Posterior cingulate gyrus (tissue), 11 donors: ENCODE measurements at places on chromosomes 3 and 15.

DNA sequence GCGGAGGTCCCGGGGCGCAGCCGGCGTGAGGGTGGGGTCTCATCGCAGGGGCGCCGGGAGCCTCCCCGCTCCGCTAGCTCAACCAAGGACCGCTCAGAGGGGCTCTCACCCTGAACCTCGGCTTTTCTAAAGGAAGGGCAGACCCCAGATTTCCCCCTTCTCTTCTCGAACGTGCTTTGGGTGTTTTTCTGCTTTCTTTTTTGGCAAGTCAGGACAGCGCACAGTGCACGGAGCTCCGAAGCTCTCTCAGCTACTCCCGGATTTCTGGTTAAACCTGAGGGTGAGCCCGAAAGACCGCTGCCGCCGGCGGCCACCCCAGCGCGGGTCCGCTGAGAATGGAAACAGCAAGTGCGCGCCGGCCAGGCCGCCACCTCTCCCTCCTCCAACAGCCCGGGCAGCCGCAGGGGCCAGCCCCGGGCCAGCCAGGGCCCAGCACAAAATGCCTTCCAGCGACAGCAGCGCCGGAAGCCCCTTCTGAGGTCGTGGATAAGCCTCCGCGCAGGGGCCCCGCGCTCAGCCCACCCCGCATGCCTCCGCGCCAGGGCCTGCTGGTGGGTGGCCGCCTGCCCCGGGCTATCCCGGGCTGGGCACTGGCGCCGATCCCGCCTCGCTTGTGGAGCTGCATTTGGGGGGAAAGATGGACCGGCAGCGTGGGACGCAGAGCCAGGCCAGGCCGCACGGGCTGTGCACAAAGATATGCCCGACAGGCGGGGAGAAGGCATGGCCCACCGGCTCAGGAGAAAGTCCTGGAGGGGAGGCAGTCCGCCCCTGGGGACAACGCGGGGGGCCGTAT lies 8.2 kb upstream of the OCA2 start:
- DNase-seq, result no peak

GRCh38 chr15:78671626-78672211 lies 30.7 kb upstream of the CHRNB4 start:
- no peak for DNase-seq

DNA sequence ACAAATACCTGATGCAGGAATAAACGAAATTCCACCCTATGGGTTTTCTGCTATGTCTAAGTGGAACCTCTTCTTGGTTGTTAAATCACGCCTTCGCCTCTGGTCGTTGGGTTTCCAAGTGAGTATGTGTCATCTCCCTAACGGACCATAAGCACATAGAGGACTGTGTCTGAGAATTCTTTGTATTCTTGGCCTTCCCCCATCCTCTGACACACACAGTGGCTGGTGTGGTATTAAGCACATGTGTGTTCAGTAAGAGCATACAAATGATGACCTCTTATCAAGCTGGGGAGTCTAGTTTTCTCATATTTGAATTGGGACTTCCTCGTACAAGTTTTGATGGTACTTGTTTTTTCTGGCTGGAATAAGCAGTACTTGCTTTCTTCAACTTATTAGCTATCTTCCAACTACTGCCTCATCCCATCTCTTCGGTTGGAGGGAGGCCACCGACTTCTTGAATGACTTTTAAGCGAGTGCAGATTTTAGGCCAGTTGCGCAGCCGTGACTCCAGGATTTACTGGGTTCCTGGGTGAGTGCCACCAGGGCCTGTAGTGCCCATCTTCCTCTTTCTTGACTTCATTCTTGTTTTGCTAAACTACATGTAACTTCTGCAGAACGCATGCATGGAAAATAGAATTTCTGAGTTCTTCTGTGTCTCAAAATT lies 240.2 kb downstream of the ADAMTS17 start:
- DNase-seq, result peak; percentile 6

DNA sequence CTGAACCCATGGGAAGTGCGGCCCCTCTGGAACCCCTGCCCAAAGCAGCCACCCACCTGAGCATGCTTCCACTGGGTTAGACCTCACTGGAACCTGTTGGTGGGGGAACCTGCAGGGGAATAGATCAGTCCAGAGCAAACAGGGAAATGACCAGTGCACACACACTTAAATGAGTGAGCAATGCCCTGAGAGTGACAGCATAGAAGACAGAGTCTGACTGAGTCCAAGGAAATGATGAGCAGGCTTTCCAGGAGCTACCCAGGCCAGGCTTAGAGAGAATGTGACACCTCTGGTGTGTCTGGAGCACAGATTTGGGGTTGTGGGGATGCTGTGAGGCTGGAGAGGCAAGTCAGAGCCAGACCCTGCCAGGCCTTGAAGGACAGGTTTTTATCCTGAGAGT lies 28.5 kb downstream of the PLA1A start:
- DNase-seq, result no peak

DNA sequence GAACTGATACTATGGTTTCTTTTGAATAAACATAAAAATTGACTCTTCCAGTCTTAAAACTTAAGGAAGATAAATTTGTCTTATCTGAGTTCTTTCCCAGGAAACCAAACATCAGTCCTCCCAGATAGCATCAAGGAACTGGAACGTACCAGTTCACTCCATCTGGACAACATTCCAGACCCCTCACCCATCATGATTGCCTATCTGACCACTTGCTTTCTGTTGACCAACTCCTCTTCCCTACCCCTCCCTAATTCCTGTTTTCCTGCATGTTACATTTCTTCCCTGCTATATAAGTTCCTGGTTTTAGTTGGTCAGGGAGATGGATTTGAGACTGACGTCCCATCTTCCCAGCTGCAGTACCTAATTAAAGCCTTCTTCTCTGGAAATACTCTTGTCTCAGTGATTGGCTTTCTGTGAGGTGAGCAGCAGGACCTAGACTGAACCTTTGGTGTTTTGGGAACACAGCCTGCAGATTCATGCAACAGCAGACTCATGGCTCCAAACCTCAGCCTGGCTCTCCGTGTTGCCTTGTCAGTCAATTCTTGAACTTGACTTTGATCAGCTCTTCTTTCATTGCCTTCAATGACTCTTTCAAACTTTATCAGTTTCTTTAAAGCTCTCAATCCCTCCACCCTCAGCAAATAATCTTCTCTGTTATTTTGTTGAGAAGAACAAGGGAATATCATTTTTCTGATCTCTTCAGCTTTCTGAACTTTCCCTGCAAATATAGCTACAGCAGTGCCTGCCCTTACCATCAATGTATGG lies 123.6 kb downstream of the RPL22L1 start:
- no peak for DNase-seq
